ENCODE measurements at places on chromosomes 12 and 14. TPM values are rescaled to one million over a fixed set of nuclear protein-coding genes. Genes with fewer than 3 reads are reported as not detected.

Gene TAS2R9
- total RNA-seq = not detected

Gene LIN7A
- 4.0 TPM for total RNA-seq

Gene DLK1
- total RNA-seq = not detected

Gene CD163
- total RNA-seq = not detected

Gene CARMIL3
- total RNA-seq = not detected

Gene NAA30
- total RNA-seq = 29.2 TPM

Gene DNAJC22
- total RNA-seq = 6.3 TPM

Gene CYP46A1
- 0.22 TPM for total RNA-seq

GRCh38 chr14:92982956-92983355 is 60.0 kb downstream of the CHGA start:
- no peak for DNase-seq

DNA sequence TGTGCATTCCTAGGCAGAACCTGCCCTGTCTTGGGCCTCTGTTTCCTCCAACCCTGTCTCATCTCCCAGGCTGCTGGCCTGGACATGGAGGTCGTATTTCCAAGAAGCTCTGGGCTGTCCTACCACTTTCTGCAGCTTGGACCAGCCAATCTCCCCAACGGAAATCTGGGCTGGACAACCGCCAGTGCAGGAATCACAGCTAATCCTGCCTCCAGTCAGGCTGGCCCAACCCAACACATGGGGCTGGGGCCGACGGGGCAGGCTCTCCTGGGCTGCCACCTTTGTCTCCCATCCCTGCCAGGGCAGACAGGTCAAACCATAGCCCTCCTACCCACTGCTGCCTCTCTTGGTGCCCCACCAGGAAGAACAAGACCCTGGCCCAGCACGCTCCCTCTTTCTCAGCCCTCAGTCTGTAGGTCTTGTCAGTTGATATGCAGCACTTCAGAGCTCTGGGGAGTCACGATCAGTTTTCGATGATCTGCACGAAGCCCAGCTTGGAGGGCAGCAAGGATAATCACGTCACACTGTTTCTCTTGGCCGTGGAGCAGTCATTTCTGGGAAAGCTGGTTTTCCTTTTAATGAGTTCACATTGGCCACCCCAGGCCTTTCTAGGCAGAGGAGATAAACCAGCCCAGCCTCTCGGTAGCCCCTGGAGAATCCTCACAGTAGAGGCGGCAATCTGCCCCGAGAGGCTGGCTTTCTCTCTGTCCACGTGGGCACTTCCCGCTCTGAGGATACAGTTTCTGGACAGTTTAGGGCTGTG is 195.2 kb upstream of the PRMT8 start:
- no peak for DNase-seq

DNA sequence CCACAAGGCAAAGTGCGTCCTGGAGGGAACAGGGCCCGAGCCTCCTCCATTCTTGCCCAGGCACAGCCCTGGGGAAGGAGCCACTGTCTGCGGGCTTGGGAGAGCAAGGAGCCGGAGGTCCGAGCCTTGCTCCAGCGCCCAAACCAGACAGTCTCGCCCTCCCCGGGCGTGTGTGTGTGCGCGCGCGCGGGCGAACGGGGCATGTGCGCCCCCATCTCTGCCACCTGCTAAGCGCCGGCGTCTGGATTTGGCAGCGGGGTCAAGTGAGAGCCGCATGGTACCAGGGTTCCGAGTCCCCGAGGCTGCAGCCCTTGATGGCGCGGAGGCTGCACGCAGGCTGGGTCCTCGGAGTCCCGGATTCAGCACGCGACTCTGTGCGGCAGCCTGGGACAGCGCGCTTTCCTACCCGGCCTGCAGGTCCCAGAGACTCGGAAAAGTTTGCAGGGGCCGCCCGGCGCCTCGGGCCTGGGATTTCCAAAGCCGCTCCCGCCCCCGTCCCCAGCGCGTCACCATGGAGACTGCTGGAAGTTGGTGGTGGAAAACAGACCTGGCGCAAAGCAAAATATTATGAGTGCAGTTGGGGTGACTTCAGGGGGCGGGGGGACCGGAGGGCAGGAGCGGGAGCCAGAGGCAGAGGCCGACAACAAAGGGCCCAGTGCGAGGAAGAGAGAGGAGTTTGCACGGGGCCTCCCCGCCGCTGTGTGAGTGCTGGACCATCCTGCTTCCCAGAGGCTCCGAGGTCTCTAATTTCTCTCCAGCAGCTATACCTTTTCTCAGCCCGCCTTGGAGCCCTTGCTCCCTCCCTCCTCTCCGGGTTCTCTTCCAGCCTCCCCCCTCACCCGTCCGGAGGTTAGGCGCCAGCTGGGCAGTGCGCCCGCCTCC is 4.2 kb downstream of the RFX4 start:
- no peak for DNase-seq

- DNase-seq = no peak
Measured at GRCh38 chr14:25841226-25841625, 756.6 kb downstream of the NOVA1 start.

- no peak for DNase-seq
Measured at GRCh38 chr14:26206640-26207039, 391.2 kb downstream of the NOVA1 start.

DNA sequence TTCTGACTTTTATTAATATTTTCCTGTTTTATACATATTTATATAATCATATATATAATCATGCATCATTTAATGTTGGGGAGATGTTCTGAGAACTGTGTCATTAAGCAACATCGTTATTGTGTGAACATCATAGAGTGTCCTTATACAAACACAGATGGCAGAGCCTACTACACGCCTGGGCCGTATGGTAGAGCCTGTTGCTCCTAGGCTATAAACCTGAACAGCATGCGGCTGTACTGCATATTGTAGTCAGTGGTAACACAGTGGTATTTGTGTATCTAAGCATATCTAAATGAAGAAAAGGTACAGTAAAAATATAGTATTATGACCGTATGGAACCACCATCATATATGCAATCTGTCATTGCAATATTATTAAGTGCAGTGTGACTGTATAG is 44.7 kb upstream of the BCL7A start:
- no peak for DNase-seq

GRCh38 chr12:115023279-115024265 is 339.6 kb upstream of the TBX3 start:
- DNase-seq = no peak

DNA sequence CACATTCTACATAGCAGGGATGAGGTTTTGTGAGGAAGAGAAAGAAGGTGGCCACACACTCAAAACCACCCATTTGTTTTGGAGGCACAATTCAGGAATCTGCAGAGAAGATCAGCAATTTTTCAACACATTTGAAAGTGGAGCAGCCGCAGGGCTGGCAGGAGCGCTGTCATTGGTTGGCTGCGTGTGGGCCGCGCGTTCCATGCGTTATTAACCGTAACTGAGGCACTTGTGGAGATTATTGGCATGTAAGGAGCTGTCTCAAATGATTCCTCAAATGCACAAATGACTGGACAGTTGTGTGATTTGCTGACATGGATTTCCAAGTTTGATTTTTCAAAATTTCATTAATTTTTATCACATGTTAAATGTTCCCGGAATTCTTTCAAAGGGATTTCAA is 318.5 kb downstream of the TMEM132D start:
- DNase-seq = no peak
